ENCODE measurements at places on chromosomes 11 and 22.

- no peak for DNase-seq
These were observed 329.1 kb downstream of the TMEM135 start for GRCh38 chr11:87366763-87367405.

- no peak for DNase-seq
These were observed 14.6 kb downstream of the APOA4 start for GRCh38 chr11:116808262-116809175.

GRCh38 chr11:122199661-122200060 is 83.6 kb upstream of the BLID start:
- no peak for DNase-seq

DNA sequence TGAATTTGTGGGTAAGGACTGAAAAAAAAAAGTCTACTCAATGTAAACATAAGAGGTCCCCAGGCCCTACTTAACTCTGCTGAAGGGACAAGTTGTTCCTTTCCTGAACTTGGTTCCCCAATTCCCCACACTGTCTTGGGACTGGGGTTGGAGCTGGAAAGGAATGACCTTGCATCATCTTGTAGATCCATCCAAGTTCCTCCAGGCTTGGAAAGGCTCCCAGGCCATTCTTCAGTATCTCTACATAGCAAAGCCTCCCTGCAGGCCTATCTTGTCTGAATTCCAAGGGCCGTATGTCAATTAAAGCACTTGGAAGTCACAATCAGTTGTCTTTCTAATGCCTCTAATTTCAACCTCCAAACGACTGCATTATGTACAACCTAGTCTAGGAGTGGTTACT is 361.2 kb downstream of the TMEM135 start:
- DNase-seq = no peak

- no peak for DNase-seq
These were observed 59.8 kb downstream of the TIMP3 start for GRCh38 chr22:32861330-32861729.

GRCh38 chr11:123233975-123234334 is 38.9 kb upstream of the CLMP start:
- no peak for DNase-seq

GRCh38 chr11:63683133-63683991 is 2.1 kb downstream of the RTN3 start:
- no peak for DNase-seq

- DNase-seq = no peak
These were observed 881.8 kb downstream of the BRD1 start for GRCh38 chr22:48945621-48946458.

DNA sequence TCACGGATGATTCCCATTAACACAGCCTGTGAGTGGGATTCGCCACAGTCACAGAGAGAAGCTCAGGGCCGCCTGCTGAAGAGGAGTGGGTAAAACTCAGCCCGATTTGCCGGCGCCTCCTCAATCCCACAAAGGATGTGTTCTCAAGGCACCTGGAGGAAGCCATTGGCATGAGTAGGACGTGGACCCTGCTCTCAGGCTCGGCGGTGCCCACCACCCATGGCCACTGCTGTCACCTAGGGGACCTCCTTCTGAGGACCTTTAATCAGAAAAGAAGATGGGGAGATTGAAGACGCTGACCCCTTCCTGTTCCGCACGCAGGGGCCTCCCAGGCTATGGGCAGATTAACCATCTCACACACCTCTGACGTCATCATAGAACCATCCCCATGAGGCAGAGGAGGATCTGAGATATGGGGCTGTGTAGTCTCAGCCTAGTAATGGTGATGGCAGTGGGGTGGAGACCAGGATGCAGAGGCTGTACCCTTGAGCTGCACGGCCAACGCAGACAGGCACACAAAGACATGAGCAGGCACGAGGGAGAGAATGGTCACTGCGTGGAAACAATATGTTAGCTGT is 571.8 kb downstream of the BRD1 start:
- no peak for DNase-seq

All from stimulated activated CD4-positive, alpha-beta T cell treated with anti-CD3 and anti-CD28 coated beads, TNF-alpha, amount 100 ng/mL, for 4 hours (primary cell).